ENCODE measurements at places on chromosomes 12 and 14.

GRCh38 chr14:39875028-39875427, 442.8 kb upstream of the FBXO33 start:
- DNase-seq, result no peak

GRCh38 chr14:105026033-105026785, 5.3 kb upstream of the CDCA4 start:
- no peak for DNase-seq

DNA sequence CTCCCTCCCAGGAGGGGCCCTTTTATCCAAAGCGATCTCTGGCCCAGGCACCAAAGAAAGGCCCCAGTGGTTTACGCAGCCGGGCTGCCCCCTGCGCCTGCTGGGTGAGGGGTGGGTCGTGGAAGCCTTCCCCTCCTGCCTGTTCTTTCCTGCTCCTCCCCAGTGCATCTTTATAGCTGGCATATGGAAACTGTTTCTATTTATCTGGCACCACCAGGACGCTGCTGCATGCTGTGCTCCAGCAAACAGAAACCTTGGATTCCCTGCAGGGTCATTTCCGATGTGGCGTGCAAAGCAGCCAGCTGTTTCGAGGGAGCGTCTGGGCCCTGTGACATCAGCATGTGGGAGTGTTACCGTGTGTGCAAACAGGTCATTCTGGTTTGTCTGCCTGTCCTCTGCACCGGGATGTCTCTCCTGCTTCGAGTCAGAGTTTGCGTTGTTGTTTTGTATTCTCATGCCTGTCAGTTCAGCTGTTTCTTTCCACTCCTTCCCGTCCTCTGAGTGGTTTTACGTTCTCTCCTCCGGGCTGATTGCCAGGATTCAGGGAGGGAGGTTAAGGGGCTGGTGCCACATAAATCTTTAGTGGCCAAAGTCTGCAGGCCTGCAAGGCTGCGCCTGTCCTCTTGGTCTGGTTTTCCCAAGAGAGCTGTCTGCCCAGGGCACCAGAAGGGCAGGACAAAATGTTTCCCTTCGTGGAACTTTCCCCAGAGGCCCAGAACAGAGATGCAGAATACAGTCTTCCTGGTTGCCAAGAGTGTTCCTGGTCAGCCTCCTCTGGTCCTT, 24.6 kb downstream of the TPCN1 start:
- peak; percentile 79 for DNase-seq

- no peak for DNase-seq
These were observed 56.1 kb upstream of the VASH1 start for GRCh38 chr14:76705214-76705613.

GRCh38 chr14:34650786-34651584, 21.0 kb upstream of the SNX6 start:
- DNase-seq, result no peak

DNA sequence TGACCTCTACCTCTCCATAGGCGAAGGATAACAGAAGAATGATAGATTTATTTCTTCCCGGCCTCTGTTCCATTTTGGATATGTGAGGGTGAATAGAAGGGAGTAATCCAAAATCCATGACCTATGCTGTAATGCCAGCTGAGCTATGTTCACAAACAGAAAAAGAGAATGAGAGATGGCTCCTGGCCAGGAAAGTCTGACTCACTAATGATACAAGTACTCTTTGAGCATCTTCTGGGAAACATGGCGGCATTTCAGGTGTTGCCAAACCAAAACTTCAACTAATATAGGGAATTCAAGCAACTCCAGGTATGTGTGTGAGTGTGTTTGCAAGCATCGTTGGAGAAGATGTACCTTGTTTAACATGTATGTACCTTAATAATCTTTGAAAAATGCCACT, 55.1 kb downstream of the MED13L start:
- DNase-seq, result no peak

DNA sequence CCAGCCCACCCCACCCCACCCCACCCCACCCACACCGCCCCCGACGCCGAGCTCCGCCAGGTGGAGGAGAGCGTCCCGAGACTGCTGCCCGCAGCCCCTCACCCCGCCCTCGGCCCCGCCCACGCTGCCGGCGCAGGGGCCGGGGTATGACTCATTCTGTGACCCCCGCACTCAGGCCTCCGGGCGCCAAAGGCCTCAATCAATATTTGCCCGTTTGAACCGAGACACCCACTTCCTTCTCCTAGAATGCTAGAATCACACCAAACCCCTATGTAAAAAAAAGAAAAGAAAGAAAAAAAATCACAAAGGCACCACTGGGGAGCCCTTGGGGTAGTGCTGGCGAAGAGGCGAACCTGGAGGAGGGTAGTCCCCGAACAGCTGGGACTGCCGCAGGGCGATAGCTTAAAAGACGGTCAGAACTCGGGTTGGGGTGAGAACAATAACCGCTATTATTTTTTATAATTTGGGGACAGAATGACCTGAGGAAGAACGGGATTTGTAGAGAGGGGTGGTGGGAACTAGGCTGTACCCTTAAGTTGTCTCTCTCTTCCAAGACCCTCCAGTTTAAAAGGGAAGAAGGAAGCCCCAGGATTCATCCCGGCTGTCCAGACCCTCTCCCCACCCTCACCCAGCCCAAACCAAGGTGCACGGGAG, 894 bp downstream of the KRT8 start:
- DNase-seq, result peak; percentile 58

- DNase-seq, result peak; percentile 49
These were observed 114.8 kb downstream of the MON2 start for GRCh38 chr12:62581288-62582064.

GRCh38 chr12:105852496-105852895, 286.3 kb downstream of the NUAK1 start:
- no peak for DNase-seq

DNA sequence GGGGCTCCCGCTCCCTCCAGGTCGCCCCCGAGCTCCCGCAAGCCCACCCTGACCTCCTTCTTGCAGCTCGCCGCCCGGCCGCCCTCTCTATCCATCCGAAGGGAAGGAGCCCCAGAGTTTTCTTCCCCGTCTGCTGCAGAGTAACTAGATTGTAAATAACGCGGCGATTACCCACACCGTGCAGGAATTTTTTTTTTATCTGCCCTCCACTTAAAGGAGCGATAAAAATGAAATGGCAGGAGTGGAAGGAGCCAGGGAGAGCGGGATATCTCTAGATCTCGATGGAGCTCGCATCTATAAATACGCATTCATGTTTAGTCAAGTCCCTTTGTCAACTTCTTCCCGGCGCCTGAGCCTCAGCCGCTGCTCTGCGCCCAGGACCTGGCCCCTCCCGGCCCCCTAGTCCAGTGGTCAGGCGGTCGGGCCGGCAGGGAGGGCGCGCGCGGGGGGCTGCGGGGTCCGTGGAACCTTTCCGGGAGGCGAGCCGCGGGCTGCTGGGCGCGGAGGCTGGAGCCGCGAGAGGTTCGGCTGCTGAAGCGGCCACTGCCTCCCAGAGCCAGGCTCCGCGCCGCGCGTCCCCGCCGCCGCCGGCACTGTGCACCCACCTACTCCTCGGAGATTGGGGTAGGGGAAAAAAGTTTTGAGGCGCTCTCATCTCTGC, 386.0 kb downstream of the BCAT1 start:
- peak; percentile 49 for DNase-seq

GRCh38 chr14:46902837-46903236, 251.3 kb upstream of the RPL10L start:
- no peak for DNase-seq

- no peak for DNase-seq
These were observed 131.6 kb downstream of the SEC23A start for GRCh38 chr14:38971258-38971921.
